CD8-positive, alpha-beta memory T cell (primary cell): ENCODE measurements at places on chromosomes 7 and 10.

GRCh38 chr7:2575733-2576340 lies 17.1 kb downstream of the IQCE start:
- DNase-seq = no peak

- DNase-seq = no peak
Measured at GRCh38 chr10:124043310-124044142, 49.9 kb downstream of the CHST15 start.

GRCh38 chr7:33900501-33900900 lies 4.8 kb upstream of the BMPER start:
- DNase-seq = no peak

GRCh38 chr10:90222939-90223338 lies 521.5 kb downstream of the KIF20B start:
- no peak for DNase-seq

DNA sequence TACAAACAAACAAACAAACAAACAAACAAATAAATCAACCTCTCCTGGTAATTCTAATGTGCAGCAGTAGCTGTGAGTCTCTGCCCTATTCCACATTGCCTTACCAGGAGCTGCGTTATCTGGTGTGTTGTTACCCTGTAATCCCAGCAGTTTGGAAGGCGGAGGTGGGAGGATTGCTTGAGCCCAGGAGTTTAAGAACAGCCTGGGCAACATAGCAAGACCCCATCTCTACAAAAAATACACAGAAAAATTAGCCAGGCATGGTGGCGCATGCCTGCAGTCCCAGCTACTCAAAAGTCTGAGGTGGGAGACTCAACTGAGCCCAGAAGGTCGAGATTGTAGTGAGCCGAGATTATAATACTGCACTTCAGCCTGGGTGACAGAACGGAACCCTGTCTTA lies 192.7 kb downstream of the EXOC4 start:
- no peak for DNase-seq

GRCh38 chr10:126207313-126207771 lies 180.9 kb downstream of the ADAM12 start:
- DNase-seq = no peak

GRCh38 chr10:96918214-96919002 lies 86.3 kb downstream of the LCOR start:
- no peak for DNase-seq

DNA sequence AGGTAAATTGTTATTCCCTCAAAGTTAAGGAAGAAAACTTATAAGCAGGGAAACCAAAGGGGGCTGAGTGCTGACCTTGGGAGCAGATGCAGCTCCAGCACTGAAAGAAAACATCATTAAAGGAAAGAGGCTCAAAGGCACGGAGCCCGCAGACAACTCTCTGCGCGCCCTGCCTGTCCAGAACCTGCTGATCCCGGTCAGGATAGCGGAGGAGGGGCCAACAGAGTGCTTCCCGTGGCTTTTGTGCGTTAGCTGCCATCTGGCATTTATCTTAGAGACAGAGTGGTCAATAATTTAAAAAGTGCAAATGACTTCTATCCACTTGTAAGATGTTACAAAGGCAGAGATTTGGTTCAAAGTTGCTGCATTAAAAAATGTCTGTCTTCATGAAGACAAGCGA lies 162.1 kb downstream of the FANK1 start:
- DNase-seq = no peak

DNA sequence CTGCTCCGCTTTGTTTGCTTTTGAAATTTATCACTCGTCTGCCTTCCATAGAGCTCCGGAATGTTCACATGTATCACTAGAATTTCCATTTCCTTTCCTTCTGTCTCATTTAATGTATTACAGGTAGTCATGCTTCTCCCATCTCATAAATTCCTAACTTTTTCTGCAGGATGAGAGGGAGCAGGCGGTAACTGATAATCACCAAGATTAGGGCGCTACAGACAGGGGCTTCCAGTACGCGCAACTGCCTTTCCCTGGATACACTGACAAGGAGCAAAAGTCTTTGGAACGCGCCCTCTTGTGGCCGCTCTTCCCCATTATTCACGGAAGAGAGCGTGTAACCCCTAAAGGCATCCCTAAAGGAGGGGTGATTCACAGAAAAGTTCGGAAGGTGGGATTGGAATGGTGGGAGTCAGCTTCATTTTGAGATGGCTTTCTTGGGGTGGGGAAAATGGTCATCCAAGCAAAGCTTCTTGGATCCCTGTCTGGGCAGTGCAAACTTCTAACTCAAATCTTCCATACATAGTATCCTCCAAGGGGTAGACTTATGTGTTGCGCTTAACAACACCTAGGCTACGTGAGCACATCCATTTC lies 6.5 kb downstream of the INHBA start:
- no peak for DNase-seq

GRCh38 chr7:52592698-52593097 lies 442.7 kb upstream of the POM121L12 start:
- no peak for DNase-seq

GRCh38 chr10:11639362-11639761 lies 27.9 kb upstream of the USP6NL start:
- no peak for DNase-seq

GRCh38 chr7:16554518-16555236 lies 28.1 kb downstream of the LRRC72 start:
- DNase-seq = no peak

GRCh38 chr7:143177374-143178119 lies 5.7 kb upstream of the TAS2R39 start:
- no peak for DNase-seq

DNA sequence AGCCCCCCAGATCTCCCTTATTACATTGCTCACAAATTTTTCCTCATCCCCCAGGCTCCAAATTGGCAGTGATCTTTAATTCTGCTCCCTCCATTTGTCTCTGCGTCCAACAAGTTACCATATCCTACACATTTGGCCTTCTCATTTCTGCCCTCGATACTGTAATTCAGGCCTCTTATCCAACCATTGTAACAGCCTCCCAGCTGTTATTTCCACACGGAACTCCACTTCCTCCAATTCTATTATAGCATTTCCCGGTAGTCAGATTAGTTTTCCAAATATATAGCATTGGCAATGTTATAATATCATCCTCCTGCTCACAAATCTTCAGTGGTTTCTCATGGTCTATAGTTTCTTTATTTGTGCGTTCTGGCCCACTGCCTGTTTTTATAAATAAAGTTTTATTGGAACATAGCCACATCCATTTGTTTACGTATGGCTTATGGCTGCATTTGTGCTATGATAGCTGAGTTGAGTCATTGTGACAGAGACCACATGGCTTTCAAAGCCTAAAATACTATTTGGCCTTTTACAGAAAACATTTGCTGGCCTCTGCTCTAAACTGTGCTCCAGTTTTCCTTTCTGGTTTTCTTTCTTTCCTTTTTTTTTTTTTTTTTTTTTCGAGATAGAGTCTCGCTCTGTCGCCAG lies 126.5 kb upstream of the ZNF438 start:
- DNase-seq = no peak

DNA sequence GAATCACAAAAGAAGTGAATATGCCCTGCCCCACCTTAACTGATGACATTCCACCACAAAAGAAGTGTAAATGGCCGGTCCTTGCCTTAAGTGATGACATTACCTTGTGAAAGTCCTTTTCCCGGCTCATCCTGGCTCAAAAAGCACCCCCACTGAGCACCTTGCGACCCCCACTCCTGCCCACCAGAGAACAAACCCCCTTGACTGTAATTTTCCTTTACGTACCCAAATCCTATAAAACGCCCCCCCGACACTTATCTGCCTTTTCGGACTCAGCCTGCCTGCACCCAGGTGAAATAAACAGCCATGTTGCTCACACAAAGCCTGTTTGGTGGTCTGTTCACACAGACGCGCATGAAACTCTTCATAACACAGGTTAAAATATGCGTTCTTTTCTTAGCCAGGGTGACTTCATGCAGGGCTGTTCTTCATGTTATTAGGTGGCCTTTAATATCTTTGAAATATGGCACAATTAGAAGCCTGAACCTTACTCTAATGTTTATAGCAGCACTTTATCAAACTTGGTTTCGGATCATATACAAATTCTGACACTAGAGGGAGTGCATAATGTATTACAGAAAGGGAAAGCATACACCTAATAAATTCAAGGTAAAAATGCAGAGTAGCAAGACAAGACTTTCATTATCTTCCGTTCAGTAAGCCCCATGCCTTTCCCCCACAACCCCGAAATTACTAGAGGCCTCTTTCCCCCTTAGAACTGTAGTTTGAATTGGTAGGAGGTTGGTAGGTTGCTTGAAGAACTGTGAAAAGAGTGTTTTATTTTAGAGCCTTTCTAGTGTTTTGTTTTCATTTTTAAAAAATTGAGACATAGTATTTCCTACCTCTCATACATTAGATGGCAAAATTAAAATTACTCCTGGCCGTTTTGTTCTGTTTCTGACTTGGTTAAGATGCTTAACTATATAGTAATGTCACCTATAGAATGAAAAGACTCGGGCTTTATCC lies 117.9 kb downstream of the NPY start:
- no peak for DNase-seq

- no peak for DNase-seq
Measured at GRCh38 chr7:82443036-82443546, 486 bp downstream of the CACNA2D1 start.

- DNase-seq = no peak
Measured at GRCh38 chr7:46855851-46856250, 726.1 kb downstream of the TNS3 start.

DNA sequence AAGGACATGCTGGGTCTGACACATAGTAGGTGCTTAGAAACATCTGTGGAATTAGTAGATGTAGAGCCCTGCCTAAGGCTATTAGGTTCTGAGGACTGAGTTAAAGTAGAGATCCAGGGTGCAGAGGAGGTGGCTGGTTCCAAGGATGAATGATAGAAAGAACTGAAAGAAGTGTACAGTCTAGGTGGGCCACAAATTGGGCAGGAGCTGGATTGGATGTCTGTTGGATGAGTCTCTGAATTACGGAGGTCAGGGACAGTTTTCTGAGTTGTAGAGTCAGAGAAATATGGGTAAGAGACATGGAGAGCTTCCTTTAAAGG lies 2.0 kb upstream of the SAMD8 start:
- no peak for DNase-seq

DNA sequence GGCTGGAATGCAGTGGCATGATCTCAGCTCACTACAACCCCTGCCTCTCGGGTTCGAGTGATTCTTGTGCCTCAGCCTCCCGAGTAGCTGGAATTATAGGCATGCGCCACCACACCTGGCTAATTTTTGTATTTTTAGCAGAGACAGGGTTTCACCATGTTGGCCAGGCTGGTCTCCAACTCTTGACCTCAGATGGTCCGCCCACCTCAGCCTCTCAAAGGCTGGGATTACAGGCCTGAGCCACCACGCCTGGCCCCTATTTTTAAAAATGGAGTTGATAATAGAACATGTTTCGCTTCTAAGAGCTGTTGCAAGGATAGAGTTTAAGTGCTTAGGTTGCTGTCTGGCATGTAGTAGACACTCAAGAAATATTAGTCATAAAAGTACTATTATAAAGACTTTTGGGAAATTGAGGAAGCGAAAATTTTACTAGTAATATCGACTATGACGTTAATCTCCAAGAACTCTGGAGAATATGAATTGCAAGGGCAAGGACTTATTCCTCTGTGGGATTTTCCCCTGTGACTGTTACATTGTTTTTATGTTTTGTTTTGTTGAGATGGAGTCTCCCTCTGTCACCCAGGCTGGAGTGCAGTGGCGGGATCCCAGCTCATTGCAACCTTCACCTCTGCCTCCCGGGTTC lies 7.9 kb downstream of the GTF2I start:
- no peak for DNase-seq

DNA sequence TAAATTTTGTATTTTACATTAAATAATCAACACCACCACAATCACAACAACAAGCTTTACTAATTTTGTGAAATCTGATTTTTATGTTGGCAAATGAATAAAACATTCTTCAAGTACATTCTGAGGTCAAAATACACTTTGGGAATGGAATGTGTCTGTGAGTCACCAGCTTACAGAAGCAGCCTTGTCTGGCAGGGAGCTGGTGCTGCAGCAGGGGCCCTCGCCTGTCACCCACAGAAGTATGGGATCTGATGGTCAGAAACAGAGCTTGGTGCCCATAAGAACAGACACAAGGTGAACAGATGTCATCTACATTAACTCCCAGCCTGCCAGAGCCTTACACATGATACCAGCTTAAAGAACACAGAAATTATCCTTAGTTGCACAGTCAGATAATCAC lies 496.9 kb downstream of the CCSER2 start:
- no peak for DNase-seq

GRCh38 chr10:43863859-43864591 lies 215.3 kb upstream of the ZNF32 start:
- no peak for DNase-seq

DNA sequence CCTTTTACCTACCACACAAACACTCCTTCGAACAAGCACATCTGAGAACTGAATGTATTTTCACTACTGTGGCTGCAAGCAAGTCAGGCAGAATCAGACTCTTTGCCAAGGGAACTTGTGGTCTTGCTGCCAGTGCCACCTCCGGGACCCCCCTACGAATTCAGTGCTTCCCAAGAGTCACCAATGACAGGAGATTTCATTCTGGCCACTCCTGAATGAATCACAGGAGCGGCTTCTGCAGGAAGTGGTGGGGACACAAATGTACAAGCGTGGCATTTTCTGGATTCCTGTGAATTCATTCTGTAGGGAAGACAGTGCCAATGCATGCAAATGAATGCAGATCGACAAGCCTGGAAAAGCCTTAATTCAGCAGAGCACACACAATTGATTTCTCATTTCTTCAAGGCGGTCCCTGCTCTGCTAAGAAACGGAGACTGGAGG lies 161.2 kb downstream of the CAMK1D start:
- DNase-seq = no peak

DNA sequence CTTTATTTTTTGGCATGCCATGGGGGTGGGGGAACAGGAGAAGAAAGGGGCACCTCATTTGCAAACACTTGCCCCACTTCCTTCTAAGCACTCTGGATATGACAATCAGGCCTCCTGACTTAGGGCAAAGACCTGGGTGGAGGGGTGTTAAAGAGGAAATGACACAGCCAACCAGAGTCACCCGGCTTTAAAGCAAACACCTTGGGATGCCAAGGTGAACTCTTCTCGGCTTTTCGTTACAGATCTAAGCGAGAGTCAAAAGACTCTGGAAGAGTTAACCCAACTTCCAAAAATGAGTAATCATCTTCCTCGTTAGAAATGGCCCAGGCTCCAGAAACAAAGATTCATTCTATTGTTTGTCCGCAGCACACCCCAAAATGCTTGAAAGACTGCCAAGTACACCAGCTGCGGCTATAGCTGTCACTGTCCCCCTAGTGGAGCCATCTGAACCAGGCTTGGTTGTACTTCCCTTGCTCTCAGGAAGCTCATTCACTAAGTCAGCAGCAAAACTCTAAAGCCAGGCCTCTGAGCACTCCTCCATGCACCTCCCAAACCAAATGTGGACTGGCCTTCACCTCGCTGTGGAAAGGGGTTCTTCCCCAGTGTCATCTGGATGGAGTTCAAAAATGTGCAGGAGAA lies 24.8 kb downstream of the FAM53B start:
- DNase-seq = peak; percentile 54

DNA sequence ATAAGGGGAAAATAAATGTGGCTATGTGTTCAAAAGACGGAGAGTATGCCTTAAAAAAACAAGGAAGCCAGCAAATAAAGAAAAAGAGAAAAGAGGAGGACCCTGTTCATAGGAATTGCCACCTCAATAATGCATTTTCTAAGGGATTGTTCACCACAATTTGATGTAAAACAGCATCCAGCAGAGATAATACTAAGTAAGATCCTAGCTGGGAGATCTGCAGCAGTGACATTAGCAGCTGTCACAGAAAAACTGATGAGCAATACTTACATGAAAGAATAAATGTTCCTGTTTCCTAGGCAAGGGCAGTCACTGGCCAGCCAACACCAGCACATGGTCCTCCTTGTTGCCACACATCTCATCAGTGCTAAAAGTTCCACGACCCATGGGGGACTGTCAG lies 391.5 kb downstream of the SORCS1 start:
- no peak for DNase-seq
